ENCODE measurements at places on chromosomes 3 and 15.

DNA sequence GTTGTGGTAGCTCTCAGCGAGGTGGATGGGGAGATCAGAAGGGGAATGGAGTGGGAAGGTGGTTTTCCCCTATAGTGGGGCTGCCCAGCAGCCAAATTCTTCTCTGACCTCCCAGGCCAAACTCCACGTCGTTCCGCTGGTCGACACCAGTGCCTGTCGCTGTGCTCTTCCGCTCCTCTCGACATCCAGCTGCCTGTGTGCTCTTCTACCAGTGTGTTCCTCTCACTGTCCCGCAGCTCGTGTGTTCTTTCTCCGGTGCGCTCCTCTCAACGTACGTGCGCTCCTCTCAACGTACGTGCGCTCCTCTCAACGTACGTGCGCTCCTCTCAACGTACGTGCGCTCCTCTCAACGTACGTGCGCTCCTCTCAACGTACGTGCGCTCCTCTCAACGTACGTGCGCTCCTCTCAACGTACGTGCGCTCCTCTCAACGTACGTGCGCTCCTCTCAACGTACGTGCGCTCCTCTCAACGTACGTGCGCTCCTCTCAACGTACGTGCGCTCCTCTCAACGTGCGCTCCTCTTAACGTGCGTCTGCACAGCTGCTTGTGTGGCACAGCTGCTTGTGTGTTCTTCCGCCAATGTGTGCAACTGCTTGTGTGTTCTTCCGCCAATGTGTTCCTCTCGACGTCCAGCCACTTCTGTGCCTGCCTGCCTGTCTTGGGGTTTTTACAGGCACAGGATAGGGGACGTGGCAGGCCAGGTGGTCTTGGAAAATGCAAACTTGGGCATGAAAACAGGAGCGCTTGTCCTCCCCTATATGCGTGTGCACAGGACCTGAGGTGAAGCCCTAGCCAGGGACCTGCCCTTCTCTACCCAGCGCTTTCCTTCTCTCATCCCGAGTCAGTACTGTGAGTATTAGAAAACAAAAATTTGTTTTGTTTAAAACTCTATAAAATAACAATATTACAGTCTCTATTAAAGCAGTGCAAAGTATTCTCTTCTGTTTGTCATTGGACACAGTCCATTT, 991.1 kb downstream of the GBE1 start:
- no peak for DNase-seq

DNA sequence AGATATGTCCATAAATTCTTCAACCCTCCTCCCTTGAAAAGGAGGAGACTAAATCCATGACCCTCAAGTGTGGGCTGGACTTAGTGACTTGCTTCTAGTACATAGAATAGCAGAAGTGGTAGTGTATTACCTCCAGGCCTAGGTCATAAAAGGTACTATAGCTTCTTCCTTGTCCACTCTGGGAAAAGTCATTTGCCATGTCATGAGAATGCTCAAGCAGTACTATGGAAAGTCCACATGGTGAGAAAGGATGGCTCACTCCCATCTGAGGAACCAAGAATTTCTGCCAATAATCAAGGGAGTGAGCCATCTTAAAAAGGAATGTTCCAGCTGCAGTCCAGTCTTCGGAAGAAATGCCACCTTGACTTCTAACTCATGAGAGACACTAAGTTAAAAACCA, 10.5 kb upstream of the ILDR1 start:
- no peak for DNase-seq

- DNase-seq, result peak; percentile 17
Observed at GRCh38 chr3:184305577-184305976, 6.5 kb downstream of the PSMD2 start.

DNA sequence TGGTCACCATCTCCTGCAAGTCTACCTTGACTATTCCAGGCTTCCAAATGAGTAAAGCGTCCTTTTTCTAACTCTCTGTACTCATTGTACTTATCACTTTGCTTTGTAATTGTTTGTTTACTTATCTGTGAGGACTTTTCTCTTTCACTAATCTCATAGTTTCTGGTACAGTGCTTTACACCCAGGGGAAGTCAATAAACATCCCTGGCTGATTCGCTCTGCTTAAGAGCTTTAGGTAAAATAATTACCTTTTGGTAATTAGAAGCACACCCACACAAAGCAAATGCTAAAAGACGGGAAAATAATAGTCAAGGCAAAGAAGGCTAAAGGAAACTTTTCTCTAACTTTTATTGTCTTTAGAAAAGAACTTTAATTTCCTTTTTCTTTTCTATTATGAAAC, 466.9 kb upstream of the ROBO1 start:
- no peak for DNase-seq
